Hindlimb muscle (tissue), 1 donor: ENCODE measurements at places on chromosomes 1 and 21.

GRCh38 chr1:74771913-74772515, 39.1 kb downstream of the TYW3 start:
- peak; percentile 47 for DNase-seq

DNA sequence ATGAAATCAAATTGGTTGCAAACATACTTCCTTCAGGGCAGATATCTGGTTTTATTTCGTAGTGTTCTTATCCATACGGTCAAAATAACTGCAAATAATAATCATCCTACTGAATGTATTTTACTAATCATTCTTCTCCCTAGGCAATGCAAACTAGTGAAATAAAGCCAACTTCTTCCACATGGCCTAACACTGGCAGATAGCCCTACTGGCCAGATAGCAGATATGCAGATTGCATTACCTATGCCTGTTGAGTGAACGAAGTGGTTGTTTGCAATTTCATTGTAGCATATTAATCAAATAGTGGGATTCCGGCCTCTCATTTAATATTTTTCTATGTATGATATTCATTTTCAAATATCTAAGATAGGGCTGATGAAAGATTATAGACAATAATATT, 116.2 kb downstream of the CENPF start:
- DNase-seq = no peak

- DNase-seq = peak; percentile 12
Measured at GRCh38 chr21:34743831-34744230, 75.0 kb downstream of the CLIC6 start.

- no peak for DNase-seq
Measured at GRCh38 chr21:41974752-41975053, 20.9 kb upstream of the C2CD2 start.

GRCh38 chr21:18488252-18488651, 84.7 kb upstream of the TMPRSS15 start:
- DNase-seq = no peak

GRCh38 chr1:9425859-9426258, 113.4 kb upstream of the SLC25A33 start:
- no peak for DNase-seq

- no peak for DNase-seq
Measured at GRCh38 chr1:230271300-230272035, 154.7 kb downstream of the PGBD5 start.

- DNase-seq = no peak
Measured at GRCh38 chr1:21834666-21835065, 22.6 kb downstream of the LDLRAD2 start.

- no peak for DNase-seq
Measured at GRCh38 chr1:116133696-116134475, 22.7 kb downstream of the MAB21L3 start.

GRCh38 chr21:43278766-43279577, 110.2 kb downstream of the CRYAA start:
- DNase-seq = no peak

- DNase-seq = no peak
Measured at GRCh38 chr1:224377676-224378006, 21.0 kb downstream of the CNIH4 start.

DNA sequence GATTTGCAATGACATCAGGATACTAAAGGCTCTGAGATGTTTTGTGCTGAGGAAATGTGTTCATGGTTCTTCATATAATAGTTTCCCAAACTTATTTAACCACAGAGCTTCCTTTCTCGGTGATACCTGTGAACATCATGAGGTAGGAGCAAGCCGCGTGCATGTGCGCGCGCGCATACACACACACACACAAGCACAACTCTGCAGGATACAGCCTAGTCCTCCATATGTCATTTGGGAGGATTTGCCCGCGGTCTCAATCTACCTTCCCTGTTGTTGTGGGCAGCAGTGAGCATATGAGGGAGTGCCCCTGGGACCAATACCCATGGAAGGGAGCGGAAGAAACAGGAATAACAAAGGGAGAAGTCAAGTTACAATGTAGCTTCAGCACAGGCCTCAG, 12.2 kb upstream of the TTC4 start:
- no peak for DNase-seq

- DNase-seq = no peak
Measured at GRCh38 chr1:220077887-220078286, 11.7 kb downstream of the BPNT1 start.

DNA sequence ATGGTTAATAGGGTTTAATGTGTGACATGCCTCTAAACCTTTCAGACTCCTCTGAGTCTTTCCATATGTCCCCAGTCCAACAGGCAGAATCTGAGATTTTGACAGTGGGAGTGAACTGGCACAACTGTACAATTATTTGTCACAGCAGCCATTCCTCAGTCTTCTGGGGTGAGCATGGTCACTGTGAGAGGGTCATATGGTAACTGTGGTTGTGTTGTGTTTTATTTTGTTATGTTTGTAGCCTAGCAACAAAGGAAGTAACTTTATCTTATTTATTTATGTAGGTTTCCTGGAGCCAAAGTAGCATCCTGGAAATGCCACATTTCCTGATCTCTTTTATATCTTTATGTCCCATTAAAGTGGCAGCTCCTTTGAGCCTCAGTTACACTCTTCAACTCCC, 1067.9 kb downstream of the TTLL7 start:
- DNase-seq = no peak

DNA sequence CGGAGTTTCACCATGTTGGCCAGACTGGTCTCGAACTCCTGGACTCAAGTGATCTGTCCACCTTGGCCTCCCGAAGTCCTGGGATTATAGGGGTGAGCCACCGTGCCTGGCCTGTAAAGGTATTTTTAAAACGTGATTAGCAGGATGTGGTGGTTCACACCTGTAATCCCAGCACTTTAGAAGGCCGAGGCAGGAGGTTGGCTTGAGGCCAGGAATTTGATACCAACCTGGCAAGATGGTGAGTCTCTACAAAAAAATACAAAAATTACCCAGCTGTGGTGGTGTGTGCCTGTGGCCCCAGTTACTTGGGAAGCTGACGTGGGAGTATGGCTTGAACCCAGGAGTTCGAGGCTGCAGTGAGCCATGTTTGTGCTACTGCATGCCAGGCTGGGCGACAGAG, 43.3 kb upstream of the SOD1 start:
- DNase-seq = no peak

- no peak for DNase-seq
Measured at GRCh38 chr1:208821939-208822338, 577.8 kb upstream of the PLXNA2 start.

GRCh38 chr1:226046240-226046639, 16.3 kb upstream of the H3-3A start:
- DNase-seq = no peak

- DNase-seq = no peak
Measured at GRCh38 chr21:44911384-44912157, 9.1 kb downstream of the ITGB2 start.

- peak; percentile 64 for DNase-seq
Measured at GRCh38 chr1:94805912-94806311, 14.2 kb upstream of the SLC44A3 start.

DNA sequence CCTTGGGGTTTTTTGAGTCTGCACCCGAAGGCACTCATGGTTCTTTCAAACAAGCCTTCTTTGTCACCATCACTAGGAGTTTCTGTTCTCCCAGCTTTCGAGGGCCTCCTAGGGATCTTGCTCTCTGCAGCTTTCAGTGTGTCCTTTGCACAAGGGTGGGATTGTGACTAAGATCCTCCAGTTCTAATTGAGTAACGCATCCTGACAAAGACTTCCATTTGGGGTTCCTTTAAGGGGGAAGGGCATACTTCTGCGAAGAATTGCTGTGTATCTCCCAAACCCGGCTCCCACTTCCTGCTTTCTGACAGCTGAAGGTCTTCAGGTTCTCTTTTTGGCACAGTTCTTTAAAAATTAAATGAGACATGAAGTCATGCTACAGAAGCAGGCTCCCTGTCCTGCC, 139.4 kb downstream of the EDEM3 start:
- no peak for DNase-seq

DNA sequence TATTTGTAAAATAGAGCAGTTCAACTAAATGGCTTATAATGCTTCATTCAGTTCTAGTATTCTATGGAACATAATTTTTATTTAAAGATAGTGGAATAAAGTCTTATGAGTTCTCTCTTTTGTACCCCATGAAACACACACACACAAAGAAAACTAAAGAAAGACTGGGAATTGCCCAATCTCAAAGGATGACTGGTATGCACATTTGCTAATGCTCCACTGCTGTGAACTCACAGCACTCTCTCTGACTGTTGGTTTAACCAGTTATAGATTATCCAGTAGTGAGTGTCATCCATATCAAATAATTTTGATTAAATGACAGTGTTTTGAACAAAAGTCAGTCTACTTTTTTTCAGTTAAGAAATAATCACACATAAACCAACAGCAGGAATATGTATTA, 1082.4 kb upstream of the B3GALT2 start:
- no peak for DNase-seq

- no peak for DNase-seq
Measured at GRCh38 chr1:50458507-50458906, 35.3 kb upstream of the DMRTA2 start.

DNA sequence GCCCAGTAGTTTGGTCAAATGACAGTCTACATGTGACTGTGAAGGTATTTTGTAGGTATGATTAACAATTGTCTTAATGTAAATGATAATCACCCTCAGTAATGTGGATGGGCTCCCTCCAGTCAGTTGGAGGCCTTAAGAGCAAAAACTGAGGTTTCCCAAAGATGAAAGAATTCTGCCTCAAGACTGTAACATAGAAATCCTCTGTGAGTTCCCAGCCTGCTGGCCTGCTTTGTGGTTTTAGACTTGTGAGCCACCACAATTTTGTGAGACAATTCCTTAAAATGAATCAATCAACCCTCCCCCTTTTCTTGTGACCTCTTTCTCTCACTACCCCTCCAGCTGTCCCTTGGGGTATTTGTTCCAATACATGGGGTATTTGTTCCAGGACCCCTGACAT, 226.4 kb upstream of the DPYD start:
- no peak for DNase-seq

DNA sequence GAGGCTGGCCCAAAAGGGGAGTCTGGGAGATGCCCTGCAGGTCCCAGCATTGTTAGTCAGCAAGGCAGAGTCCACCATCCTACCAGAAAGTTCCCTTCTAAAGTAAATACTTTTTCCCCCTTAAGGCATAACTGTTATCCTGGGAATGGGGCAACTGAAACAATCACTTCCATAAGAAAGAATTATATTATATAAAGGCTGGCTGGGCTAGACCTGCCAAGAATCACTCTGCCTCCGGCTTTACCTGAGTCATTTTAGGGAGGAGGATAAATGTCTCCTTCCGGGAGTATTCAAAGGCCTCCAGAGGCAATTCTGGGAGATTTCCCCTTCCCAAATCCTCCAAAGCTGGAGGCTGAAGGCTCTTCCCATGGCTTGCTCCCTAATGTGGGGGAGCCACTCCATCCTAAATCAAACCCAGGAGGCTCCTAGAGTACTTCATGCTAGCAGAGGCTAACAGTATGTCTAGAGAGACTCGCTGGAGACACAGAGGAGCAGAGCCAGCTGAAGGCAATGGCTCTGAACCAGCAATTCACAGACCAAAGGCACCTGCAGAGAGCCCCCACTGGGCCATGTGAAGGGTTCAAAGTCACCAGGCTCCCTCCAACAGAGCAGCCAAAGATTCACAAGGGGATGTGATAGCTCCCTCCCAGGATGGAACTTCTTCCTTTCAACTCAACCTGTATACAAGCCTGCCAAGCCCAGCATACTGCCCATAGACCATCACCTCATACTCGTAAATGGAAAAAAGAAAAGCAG, 116.0 kb downstream of the ASTN1 start:
- DNase-seq = no peak

DNA sequence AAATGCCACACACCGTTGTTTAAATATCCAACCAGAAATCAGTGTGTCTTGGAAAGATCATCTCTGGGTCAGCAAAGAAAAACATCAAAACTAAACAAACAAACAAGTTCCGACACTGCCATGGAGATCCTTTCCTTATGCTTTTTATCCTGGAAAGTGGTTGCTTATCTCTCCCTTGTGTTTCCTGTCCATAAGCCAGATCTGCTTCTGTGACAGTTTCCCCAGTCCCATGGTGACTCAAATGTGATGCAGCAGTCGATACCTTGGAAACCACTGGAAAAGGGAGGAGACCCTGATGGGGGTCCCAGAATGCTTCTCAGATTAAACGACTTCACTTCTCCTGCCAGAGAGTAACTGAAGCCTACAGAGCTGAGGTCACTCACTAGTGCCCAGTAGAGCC, 94.7 kb downstream of the DMRTA2 start:
- DNase-seq = no peak

- no peak for DNase-seq
Measured at GRCh38 chr1:25072461-25072860, 142.4 kb upstream of the RUNX3 start.

DNA sequence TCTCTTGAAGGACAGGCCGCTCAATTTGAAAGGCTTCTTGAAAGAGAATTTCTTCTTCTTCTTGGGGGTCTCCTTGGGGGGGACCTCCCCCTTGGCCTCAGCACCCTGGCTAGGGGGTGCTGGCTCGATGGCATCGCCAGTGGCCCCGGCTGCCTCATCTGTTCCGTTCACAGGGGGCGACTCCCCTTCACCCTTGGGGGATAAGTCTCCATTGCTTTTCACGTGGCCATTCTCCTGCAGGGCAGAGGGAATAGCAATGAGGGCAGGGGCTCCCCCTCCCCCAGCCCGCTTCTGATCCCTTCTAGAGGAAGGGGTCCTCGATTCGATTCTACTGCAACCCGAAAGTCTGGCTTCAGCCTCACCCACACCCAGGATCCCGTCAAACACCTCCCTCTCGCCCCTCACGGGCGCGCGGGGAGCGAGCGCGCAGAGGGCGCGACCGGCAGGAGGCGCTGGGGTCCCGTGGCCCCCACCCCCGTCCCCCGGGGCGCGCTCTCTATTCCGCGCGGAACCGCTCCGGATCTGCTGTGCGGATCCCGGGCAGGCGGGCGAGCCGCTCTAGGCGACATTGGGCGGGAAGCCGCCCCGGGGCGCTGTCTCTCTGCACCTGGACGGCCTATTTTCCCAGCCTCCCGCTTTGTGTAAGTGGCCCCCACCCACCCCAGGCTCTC, 1.0 kb downstream of the MARCKSL1 start:
- DNase-seq = peak; percentile 58

- DNase-seq = no peak
Measured at GRCh38 chr1:233282582-233282886, 13.0 kb downstream of the PCNX2 start.

DNA sequence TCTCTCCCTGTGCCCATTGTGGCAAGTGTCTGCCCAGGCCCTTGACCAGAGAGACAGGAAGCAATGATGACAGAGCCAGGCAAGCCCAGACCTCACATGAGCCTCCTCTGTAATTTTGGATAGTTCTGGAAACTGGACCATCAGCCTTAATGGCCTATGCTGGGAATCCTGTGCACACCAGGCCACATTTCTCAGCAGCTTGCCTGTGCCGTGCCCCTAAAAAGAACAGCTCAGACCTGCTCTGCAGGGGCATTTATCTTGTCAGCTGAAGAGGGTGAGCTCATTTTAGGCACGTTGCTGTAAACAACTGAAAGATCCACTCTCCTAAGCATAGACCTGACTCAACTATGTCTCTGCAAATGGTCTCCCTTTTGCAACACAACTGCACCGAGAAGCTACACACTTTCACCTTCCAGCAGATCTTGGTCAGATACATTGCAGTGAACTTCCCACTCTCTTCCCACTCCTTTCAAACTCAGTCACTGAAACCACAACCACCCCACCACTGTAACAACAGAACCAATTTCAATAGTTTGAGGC, 53.5 kb upstream of the BACH1 start:
- DNase-seq = no peak
